BE2C (cell line): ENCODE measurements at places on chromosomes 2 and 18.

DNA sequence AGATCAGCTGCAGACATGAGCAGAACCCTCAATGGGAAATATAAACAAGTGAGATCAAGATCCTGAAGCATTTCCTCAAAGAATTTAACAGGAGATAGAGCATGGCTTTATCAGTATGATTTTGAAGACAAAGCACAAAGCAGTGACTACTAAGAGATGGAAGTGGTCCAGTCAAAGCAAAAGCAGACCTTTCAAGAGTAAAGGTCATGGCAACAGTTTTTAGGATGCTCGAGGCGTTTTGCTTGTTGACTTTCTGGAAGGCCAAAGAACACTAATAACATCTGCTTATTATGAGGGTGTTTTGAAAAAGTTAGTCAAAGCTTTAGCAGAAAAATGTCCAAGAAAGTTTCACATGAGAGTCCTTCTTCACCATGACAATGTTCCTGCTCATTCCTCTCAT lies 128.5 kb downstream of the KCNE4 start:
- DNase-seq, result no peak

DNA sequence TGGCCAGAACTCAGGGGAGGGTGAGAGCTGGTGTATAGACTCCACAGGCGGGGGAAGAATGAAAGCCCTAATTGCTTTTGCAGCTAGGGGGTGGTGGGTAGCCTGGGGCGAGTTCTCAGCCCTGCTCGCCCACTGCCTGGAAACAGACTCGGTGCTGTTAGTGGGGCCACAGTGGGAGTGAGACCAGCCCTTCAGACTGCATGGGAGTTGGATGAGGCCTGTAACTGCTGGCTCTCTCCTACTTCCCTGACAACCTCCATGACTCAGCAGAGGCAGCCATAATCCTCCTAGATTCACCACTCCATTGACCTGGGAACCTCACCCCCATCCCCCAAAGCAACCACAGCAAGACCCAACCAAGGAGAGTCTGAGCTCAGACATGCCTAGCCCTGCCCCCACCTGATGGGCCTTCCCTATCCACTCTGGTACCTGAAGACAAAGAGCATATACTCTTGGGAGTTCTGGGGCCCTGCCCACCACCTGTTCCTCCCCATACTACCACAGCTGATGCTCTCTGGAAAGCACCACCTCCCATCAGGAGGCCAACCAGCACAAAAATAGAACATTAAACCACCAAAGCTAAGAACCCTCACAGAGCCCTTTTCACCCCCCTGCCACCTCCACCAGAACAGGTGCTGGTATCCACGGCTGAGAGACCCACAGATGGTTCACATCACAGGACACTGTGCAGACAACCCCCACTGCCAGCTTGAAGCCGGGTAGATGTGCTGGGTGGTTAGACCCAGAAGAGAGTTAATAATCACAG lies 226.3 kb downstream of the EIPR1 start:
- DNase-seq, result no peak

DNA sequence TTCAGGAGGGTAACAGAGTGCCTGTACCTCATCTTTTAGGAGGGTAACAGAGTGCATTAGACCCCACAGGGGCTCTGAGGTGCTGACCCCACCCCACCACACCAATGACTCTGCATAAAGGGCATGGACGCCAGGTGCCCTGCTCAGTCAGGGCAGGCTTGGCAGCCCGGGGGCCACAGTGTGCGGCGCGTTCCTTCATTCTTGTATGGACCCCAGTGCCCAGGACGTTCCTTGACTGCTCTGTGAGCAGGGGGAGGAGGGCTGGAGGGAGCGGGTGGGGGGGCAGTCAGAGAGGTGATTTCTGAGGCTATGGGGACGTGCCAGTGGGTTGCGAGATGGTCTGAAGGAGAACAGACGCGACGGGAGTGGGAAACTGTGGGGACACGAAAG lies 168.7 kb upstream of the NCK2 start:
- no peak for DNase-seq

- DNase-seq, result no peak
These were observed 99.6 kb downstream of the TMEM247 start for GRCh38 chr2:46578961-46579360.

- DNase-seq, result no peak
These were observed 206.1 kb downstream of the KLHL29 start for GRCh38 chr2:23591111-23591510.

DNA sequence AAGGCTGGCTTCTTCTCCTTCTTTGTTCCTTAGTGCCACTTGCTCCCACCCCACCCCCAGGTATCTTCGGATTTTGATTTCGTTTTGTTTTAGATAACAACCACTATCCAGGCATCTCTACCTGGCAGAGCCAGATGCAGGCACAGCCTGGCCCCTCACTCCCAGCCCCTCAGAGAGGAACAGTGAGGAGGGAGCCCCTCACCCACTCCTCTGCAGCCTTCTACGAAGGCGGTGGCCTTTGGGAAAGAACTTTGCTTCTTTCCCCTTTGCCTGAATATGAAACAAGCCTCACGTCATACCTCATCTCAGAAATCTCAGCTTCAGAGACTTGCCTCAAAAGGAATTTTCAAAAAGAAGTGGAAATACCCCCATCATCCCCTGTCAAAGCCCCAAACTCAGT lies 6.3 kb upstream of the CYP26B1 start:
- no peak for DNase-seq
